Nephron progenitor cell (in vitro differentiated cells): ENCODE measurements at places on chromosomes 7 and 10.

DNA sequence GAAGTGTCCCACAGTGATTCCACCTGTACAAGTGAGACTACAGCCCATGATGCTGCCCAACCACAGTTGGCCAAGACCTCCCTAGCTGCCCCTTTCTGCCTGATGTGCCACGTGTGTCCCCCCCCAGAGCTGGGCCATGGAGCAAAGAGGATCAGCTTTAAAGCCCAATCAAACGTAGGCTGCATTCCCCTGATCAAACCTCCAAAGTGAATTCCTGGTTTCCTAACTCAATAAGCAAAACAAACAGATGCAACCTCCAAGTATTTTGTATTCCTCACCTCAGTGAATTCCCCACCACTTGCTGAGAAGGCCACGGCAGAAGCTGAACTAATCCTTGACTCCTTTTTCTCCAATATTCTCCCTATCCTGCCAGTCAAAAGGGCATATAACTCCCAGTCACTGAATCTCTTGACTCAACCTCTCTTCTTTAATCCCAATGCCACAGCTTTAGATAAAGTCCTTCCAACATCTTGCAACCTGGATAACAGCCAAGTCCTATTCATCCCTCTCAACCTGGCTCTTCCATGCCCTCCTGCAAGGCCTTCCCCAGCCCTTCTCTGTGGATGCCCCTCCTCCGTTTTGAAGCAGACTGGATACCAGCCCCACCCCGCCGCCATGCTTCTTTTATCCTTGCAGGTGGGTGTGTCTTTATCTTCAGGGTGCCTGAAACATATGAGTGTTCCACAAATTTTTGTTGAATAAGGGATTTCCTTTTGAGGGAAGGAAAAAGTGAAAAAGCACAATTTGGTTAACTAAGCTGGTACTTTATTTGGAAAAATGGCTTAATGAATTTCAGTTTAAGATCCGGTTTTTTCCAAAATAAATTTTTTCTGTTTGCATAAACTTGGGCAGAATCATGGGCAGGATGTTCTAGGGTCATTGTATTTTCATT lies 285.2 kb upstream of the MKLN1 start:
- no peak for DNase-seq

- no peak for DNase-seq
Measured at GRCh38 chr7:1007901-1008300, 24.9 kb downstream of the CYP2W1 start.

GRCh38 chr7:30363778-30364563 lies 79.6 kb downstream of the ZNRF2 start:
- no peak for DNase-seq

DNA sequence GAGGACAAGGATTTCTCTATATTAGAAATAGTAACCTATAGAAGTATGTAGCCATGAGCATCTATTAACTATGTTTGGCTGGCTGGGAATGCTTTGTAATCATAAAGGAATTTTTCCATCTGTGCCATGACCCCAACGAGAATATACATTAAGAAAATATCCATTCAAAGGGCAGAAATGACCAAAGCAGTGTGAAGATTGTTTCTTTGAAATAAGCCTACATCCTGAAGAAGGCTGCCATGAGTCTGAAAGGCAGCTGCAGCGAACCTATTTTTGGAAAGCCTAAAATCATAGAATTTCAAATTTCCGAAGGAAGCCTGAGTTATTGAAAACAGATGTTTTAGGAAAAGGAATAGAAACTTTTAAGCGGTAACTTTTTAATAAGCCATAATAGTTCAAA lies 244.2 kb upstream of the FOXK1 start:
- no peak for DNase-seq

DNA sequence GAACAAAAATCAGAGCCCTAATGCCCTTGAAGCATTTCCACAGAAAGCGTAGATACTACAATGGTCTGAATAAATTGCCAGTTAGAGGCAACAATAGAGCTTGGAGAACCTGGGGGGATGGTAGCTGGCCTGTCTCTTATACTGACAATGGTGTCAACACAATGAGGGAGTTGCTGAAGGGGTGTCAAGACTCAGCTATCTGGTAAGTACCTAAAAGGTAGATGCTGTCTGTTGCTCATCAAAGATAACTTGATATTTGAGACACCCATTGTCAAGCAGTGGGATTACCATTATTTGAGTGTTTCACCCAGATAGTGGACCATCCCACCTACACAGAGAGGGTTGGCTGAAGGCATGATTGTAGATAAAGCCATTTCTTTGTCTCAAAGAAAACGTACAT lies 72.8 kb downstream of the PDE1C start:
- no peak for DNase-seq

DNA sequence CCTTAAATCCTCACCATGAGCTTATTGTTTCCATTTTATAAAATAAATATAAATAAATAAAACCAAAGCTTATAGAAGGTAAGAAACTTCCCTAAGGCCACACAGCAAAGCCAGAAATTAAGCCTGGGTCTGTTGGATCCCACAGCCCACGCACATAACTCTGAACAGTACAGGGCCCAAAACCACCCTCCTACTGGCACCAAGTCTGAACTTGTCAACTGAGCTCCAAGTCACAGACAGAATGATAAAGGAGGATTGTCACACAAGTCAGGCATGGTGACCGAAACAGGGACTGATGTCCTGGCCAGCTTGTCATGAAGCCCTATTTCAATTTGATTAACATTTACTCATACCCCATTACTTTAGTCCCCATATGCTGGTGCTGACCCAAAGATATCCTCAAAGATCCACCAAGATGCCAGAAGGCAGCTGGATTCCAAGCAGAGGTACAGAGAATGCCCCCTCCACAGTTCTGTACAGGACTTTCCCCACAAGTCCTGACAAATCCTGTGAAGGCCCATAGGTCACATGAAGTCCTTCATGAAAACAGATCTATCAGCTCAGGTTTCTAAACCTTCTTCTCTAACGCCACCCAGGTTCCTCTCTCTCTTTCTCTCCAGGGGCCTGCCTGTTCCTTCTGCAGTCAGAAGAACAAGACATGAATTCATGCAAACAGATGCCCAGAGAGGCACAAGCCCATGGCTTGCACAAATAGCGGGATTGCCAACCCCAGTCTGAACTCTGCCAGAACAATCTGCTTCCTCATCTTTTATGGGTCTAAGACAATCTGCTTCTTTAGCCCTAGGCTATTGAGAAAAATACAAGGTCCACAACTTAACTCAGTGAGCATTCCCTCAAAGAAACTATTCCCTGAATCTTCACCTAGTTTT lies 60.9 kb downstream of the GLI3 start:
- DNase-seq = no peak

DNA sequence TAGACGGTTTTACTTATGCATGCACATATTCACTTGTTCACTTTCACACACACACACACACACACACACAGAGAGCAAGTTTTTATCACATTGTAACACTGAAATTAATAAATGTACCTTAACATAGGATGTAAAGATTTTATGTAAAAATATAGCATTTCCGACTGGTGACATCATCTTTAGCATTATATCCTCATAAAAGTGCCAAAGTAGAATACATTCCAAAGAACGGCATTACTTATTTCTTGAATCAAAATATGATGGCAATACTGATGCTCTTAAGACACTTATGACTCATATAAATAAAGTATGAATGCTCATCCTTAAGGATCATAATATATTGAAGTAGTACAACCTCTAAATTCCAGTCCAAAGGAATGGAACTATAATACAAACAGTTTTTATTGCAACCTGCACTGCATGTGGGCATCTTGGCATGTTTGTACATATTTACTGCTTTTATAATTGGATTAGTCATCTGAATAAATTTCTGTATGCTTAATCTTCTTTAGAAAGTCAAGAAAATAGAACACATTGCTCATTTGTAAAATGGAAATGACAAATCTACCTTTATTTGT lies 290.0 kb upstream of the SEMA3A start:
- DNase-seq = no peak

DNA sequence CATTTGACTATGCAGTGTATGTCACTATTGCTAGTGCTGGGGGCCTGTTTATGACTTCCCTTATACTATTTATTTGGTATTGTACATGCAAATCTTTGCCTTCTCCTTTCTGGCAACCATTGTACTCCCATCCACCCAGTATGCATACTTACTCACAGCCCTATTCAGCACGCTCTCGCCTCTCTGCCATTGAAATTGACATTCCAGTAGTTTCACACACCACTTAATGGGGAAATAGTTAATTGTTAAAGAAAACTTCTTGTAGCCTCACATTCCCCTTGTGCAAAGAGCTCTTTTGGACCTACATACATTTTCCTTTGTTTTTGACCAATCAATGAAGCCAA lies 9.9 kb downstream of the CLDN12 start:
- DNase-seq = no peak

DNA sequence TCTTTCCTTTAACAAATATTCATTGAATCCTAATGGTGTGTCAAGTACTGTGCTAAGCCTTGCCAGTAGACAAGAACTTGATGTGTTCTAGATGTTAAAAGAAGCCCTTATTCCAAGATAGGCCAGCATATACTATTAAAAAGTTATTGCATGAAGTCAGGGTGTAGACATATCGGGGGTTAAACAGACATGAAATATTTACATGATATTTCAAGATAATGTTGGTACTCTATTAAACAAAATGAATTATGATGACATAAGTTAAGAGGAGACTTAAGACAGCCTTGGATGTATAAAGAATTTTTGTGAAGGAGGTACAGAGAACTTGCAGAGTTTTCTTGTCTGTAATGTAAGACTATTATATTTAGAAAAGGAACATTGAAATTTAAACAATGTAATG lies 44.8 kb downstream of the HDAC9 start:
- DNase-seq = no peak
